Liver (tissue), 10 donors: ENCODE measurements at places on chromosomes 1 and 21. TPM values are rescaled to one million over a fixed set of nuclear protein-coding genes. Genes with fewer than 3 reads are reported as not detected.
A peak's percentile ranks its signal among the peaks of the same experiment; 100 is the strongest.

The DNASE2B gene
- not detected for polyA plus RNA-seq

The KCNE2 gene
- polyA plus RNA-seq, result 0.57 TPM

DNA sequence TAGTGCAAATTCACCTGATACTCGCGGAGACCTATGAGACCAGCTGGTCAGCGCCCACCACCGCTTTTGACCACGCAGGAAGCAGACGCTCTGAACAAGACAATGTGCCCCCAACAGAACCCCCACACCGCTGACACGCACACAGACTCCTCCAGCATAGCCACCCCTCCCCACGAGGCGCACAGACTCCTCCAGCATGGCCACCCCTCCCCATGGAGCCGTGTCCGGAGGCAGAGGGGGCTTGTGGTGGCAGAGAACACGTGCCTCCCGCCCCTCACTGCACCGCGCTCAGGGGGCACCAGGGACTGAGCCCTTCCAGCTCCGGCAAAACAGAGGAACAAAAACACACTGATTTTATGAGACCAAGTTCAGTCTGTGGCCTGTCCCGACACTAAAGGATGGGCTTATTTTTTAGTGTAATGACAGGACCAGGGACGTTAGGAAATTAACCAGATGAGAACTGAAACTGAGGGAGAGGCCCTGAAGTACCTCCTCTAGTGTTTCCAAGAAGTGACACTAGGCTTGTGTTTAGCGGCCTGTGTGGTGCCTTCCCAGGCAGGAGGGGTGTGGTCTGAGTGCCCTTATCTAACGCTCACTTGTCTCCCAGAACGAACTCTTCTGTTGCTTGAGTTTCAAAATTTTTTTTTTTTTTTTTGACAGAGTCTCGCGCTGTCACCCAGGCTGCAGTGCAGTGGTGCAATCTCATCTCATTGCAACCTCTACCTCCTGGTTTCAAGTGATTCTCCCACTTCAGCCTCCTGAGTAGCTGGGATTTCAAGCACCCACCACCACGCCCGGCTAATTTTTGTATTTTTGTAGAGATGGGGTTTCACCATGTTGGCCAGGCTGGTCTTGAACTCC lies 10.0 kb upstream of the AGPAT3 start:
- DNase-seq, result peak; percentile 67

The OXCT2 gene
- 0.47 TPM for polyA plus RNA-seq

The OR2L13 gene
- not detected for polyA plus RNA-seq

- DNase-seq, result no peak
Observed at GRCh38 chr21:26840201-26840600, 5.0 kb downstream of the ADAMTS1 start.

- no peak for DNase-seq
Observed at GRCh38 chr1:24486331-24487065, 16.1 kb upstream of the RCAN3 start.
